GM04504 (cell line): ENCODE measurements at places on chromosomes 3 and 15.

DNA sequence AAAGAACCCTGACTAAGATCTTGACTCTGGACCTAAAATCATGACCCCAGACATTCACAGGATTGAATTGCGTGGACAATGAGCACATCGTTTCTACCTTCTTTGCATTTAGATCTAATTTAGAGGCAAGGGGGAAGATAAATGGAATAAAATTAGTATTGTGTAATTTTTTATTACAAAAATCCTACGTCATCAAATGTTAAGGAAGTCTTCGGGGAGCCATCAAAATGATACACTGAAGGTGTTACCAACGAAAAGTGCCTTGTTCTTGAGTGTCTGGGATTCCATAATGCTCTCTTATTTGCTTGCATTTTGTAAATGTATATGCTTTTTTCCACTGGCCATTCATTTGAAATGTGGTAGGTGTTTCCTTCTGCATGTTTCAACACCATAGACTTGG is 52.8 kb upstream of the C3orf49 start:
- DNase-seq = no peak

DNA sequence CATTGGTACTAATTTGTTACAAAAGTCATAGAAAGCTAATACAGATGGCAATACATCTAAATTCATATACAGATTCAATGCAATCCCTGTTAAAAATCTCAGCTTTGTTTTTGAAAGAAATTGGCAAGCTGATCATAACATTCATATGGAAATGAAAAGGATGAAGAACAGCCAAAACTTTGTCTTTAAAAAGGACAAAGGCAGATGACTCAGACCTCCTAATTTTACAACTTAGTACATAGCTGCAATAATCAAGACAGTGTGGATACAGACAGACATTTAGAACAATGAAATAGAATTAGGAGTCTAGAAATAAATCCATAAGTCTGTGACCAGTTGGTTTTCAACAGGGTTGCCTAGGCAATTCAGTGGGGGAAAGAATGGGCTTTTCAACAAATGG is 63.3 kb downstream of the AQP9 start:
- no peak for DNase-seq

DNA sequence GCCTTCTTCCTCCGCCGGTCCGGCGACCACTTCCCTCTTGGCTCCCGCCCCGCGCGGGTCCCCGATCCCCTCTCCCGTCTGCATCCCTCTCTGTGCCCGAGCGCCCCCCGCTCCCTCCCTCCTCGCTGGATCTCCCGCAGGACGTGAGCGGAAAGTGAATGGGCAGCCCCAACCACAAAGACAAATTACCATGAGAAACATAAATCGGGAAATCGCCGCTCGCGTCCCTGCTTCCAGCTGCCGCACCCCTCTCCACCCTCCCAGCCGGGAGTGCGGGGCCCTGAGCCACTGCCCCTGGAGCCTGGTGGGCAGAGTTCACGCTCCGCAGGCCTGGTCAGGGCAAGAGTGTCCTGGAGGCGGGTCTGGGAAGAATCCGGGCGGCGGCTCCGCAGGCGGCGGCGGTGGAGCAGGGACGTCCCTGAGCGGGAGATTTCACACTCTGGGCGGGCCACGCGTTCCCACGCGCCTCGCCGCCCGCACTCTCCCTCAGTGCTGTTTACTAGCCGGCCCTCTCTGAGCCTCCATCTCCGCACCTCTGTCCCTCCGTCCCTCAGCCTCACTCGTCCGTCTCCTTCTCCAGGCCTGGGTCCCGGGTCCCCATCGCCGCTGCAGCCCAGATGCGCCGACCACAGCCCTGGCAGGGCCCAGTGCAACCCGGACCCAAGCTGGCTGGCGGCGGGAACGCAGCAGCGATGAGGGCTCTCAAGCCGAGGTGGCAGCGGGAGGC is 835 bp downstream of the SEMA5B start:
- no peak for DNase-seq

DNA sequence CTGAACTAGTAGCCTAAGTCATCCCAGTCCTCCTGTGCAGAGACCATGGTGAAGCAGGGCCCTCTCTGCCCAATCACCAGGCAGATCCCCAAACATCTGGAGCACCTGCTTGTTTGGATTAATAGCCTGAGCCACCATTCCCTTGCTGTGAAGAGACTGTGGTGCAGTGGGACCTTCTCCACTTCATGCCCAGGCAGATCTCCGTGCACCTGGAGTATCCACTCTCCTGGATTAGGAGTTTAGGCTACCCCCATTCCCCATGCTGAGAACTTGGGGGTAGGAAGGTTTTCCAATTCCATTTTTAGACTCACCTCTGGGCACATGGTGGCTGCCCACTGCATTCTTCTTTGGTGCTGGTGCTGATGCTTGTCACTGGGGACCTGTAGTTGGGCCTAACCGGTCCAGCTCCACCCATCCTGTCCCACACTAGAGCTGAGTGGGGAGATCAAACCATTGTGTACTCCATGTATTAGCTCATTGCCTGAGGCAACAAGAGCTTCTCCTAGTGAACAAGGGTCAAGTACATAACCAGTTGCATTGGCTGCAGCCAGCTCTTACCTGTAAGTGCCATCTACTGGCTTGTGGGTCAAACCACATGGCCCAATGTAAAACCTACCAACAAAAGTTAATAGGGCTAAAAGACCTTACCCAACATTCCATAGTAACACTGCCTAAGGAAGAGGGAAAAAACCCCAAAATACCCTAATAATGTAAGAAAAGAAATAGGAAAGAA is 382.5 kb upstream of the CBLB start:
- no peak for DNase-seq

- peak; percentile 85 for DNase-seq
Measured at GRCh38 chr3:141412087-141412935, 44.0 kb downstream of the ZBTB38 start.

- DNase-seq = no peak
Measured at GRCh38 chr3:184795522-184796190, 16.3 kb upstream of the VPS8 start.

- DNase-seq = no peak
Measured at GRCh38 chr15:77871852-77872371, 205.6 kb downstream of the TBC1D2B start.

DNA sequence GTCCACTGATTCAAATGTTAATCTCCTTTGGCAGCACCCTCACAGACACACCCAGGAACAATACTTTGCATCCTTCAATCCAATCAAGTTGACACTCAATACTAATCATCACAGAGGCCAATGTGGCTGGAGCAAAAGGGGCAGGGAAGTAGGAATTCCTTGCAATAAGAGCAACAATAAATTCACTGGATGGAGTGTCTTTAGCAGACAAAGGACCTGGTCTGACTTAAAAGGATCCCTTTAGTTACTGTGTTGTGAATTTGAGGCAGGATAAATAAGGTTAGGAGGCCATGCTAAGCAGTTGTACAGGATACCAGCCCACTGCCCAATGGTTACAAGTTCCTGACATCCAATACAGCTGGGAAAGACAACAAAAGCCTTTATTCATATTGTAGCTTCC is 12.3 kb upstream of the GFM1 start:
- DNase-seq = no peak

- no peak for DNase-seq
Measured at GRCh38 chr15:58473724-58474123, 41.9 kb downstream of the LIPC start.

GRCh38 chr15:62770752-62771151 is 271.8 kb upstream of the TPM1 start:
- DNase-seq = peak; percentile 86

DNA sequence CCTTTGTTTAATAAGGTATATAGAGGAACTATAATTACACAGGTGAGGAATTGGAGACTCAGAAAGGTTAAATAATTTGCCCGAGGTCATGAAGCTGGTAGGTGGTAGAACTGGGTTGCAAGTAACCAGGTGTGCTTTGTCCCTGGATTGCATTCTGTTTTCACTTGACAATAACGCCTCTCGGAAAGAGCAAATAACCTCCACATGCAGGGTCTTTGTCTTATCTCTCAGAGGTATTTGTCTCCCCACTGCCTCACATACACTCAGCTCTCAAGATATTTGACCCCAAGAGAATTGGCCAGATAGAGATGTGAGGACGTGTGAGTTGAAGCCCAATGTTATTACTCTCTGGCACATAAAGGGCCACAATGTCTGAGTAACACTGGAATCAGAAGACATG is 320.9 kb upstream of the ONECUT1 start:
- no peak for DNase-seq

DNA sequence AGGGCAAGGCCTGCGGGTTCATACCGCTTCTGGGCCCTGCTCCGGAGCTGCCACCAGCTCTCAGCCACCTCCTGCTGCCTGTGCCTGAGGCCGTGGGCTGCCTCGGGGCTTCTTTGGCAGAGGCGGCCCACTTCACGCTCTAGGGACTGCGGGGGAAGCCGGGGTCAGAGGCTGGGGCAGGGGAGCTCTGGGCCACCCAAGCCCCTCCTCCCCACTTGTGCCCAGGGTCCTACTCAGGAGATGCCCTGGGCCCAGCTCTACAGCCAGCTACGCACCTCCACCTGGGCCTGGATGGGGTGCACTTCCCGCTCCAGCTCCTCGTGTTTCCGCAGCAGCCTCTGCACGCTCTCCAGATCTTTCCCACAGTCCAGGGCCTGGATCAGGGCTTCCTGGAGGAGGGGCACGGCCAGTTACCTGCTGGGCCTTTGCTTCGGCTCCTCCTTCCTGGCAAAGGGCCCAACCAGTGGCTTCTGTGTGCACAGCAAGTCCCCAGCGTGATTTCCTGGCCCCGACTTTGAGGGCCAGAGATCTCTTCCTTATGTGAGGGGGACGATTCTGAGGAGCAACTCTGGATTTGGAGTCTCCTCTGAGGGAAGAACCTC is 24.0 kb downstream of the PLA2G4B start:
- no peak for DNase-seq

DNA sequence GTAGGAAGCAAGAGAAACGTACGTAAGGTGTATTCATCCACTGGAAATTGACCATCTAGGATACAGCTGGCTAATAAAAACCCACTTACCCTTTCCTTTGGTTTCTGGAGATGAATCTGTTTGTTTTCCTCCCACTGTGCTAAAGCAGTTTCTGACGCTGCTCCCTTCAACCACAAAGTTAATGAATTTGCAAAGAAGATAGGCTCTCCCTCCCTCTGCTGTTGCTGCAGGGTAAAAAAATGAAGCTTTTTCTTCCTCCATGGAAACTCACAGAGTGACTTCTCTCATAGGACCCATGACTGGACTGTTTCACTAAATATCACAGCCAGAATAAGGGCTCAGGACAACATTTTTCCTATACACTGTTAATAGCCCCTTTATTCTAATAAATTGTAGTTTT is 172.1 kb upstream of the LRRN1 start:
- no peak for DNase-seq

DNA sequence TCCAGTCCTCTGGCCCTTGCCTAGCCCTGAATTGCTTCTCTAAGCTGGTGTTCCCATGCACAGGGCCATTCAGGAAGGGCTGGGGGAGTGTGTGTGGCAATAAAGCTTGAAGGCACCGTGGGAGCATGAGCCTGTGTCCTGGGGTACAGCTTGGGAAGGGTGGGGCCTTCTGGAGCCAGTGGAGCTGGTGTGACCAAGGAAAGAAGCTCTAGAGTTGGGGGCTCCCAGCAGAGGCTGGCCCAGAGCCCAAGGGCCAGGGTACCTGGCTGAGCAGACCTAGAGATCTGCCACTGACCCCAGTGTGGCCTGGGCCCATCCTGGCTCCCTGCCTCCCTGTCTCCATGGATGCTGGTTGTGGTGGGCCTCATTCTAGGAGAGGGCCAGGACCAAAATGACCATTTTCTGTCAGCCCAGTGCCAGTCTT is 8.1 kb downstream of the ABTB1 start:
- DNase-seq = no peak

DNA sequence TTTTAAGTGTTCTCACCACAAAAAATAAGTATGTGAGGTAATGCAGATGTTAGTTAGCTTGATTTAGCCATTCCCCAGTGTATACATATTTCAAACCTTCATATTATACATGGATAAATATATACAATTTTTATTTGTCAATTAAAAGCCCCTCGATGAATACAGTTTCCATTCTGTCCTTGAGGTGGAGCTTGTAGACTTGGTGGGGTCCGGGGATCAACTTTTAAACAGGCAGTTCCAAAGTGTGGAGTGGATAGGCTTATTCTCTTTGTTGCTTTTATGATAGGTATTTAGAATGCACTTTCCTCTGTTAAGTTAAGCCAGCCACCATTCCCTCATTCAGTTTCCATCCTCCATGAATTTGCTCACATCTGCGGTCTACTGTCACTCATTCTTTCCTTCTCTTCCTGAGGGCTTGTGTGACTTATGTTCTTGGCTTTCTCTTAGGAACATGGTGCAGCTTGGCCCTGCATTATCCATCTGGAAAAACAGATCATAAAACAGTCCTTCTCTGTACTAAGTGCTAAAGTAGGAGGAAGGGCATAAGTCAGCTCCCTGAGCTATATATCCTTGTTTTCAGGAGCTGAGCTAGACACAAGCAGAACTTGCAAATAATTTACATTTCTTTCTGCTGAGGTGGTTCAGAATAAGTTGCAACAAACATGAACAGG is 149.1 kb downstream of the NFKBIZ start:
- DNase-seq = peak; percentile 45

- DNase-seq = no peak
Measured at GRCh38 chr3:149134575-149134974, 5.1 kb downstream of the HPS3 start.

GRCh38 chr3:72665103-72665502 is 183.1 kb downstream of the SHQ1 start:
- DNase-seq = no peak

GRCh38 chr3:40623567-40623966 is 98.8 kb downstream of the ZNF621 start:
- no peak for DNase-seq

DNA sequence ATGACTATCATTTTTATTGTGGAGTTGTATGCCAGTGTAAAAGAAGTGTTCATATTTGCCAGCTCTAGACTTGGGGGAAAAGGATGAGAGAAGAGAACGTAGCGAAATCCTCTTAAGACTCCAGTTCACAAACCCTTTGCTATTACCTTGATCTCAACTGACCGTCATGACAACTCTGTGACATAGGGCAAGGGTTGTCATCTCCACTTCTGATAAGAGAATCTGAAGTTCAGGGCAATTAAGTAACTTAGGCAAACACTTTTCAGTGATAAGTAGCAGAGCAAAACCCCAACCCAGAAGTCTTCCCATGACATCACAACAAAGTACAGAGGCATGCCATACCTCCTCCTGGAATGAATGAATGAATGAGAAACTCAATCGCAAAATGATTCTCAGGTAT is 40.3 kb upstream of the WNT5A start:
- DNase-seq = no peak

GRCh38 chr15:72153269-72154000 is 35.2 kb downstream of the SENP8 start:
- DNase-seq = no peak

- no peak for DNase-seq
Measured at GRCh38 chr15:36622836-36623235, 43.4 kb downstream of the CDIN1 start.

- DNase-seq = no peak
Measured at GRCh38 chr3:27486336-27486735, 2.2 kb upstream of the SLC4A7 start.

- no peak for DNase-seq
Measured at GRCh38 chr3:188338086-188338485, 184.1 kb downstream of the LPP start.

GRCh38 chr3:23686519-23686918 is 119.2 kb upstream of the UBE2E1 start:
- no peak for DNase-seq
